DMS53 (cell line): ENCODE measurements at places on chromosomes 3 and 15.
A peak's percentile ranks its signal among the peaks of the same experiment; 100 is the strongest.

- DNase-seq, result peak; percentile 73
Measured at GRCh38 chr3:195558602-195559001, 15.5 kb upstream of the PPP1R2 start.

DNA sequence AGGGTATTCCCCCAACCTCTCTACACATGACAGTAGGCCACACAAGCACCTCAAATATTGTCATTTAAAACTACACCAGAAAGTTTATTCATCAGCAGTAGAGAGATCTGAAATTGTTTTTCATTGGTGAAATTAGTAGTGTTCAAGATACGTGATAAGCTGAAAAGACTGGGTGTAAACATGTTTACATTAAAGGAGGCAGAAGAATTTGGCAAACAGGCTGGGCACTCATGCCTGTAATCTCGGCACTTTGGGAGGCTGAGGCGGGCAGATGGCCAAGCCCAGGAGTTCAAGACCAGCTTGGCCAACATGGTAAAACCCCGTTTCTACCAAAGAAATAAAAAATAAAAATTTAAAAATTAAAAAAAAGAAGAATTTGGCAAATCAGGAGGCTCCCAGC, 255.6 kb downstream of the FOXP1 start:
- DNase-seq, result no peak

- DNase-seq, result no peak
Measured at GRCh38 chr15:31605467-31605931, 278.9 kb downstream of the KLF13 start.

DNA sequence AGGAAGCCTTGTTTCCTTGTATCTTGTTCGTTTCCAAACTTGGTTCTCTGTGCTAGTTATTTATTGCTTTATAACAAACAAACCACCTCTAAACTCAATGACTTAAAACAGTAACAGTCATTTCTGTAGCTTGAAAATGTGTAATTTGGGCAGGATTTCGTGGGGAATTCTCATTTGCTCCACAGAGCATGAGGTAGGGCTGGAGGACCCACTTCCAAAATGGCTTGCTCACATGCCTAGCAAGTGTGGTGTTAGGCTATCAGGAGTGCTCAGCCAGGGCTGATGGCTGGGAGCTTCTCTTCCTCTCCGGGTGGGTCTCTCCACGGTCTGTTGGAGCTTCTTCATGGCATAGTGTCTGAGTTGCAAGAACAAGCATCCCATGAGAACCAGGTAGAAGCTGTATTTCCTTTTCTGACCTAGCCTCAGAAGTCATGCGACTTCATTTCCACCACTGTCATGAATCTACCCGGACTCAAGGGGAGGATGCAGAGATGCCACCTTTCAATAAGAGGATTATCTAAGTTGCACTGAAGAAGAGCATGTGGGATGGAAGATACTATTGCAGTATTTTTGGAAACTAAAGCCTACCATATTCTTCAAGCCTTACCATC, 8.2 kb upstream of the TNIK start:
- DNase-seq, result no peak

DNA sequence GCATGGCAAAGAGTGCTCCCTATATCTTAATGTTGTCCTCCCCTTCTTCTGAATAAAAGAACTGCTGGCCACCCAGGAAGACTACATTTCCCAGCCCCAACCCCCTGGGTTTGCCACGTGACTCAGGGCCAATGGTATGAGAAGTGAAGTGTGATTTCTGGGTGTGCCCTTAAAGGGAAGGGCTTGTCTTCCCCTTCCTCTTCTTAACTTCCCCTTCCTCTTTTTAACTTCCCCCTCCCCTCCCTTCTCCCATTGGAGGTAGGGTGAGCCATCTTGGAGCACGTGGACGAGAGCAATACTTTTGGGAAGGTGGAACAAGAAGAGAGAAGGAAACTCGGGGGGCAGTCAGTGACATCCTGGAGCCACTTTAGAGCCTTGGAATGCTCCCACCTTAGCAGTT, 6.8 kb upstream of the KBTBD12 start:
- DNase-seq, result no peak

DNA sequence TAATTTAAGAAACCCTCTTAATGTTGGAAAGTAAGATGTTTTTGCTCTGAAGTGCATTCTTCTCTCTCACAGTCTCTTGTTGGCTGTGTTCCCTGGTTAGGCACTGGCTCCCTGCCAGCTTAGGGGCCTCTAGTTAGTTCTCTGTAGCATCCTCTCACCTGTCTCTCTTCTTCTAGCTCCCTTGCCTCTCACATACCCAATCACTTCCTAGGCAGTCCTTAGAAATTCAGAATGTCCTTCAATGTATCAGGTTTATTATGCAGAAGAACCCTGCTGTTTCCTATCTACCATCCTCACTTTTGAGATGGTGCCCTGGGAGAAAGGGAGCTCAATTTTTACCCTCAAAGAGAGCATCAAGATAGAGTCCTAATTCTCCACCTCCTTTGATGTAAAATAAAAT, 36.2 kb upstream of the CPNE4 start:
- peak; percentile 33 for DNase-seq

- peak; percentile 2 for DNase-seq
Measured at GRCh38 chr3:47017504-47018268, 38.2 kb downstream of the NBEAL2 start.

DNA sequence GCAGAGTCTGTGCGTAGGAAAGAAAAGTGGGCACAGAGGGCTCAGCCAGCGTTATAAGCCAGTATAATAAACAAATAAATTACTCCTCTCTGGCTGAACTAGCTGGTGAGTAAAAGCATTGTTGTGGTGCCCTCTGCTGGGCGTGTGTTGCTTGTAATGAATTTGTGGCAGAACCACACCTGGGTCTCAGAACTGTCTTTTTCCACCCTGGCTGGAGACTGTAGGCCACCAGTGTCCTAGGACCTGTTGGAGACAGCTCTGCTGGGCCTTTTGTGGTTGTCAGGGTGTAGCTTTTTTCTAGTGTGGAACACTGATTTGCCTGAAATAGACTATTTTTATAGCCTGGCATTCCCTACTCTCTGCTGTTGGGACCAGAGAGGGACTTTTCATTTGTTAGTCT, 130.5 kb upstream of the EIF1B start:
- peak; percentile 67 for DNase-seq

DNA sequence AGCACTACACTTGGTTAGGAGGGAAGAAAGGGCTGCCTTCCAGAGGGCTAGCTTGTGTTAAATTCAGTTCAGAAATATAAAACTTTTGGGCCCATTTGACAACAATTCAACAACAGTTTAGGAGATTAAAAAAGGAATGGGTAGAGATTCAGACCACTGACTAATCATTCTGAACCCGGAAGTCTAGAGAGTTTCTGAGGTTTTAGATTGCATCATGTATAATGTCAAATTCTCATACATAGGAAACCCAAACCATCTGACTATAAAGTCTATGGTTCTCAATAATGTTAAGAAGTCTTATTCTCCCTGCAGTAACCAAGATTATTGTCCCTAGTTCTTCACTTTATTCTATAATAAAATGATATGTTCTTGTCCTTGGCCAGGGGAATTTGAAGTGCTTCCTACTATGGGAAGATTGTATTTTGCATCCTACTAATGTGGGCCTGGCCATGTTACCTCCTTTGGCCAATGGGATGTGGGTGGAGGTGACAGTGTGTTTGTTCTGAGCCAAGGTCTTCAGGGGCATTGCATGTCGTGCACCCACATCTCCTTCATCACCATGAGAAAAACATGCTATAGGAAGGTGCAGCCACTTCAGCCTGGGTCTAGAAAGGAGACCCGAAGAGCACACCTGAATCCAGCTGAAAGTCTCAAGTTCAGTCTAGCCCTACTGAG, 66.4 kb upstream of the CCNL1 start:
- DNase-seq, result no peak

GRCh38 chr15:58038426-58039078, 27.0 kb downstream of the ALDH1A2 start:
- peak; percentile 62 for DNase-seq
